ENCODE measurements at places on chromosomes 3 and 15.
A peak's percentile ranks its signal among the peaks of the same experiment; 100 is the strongest.

- DNase-seq, result peak; percentile 80
Observed at GRCh38 chr15:25790000-25790660, 73.0 kb downstream of the ATP10A start.

DNA sequence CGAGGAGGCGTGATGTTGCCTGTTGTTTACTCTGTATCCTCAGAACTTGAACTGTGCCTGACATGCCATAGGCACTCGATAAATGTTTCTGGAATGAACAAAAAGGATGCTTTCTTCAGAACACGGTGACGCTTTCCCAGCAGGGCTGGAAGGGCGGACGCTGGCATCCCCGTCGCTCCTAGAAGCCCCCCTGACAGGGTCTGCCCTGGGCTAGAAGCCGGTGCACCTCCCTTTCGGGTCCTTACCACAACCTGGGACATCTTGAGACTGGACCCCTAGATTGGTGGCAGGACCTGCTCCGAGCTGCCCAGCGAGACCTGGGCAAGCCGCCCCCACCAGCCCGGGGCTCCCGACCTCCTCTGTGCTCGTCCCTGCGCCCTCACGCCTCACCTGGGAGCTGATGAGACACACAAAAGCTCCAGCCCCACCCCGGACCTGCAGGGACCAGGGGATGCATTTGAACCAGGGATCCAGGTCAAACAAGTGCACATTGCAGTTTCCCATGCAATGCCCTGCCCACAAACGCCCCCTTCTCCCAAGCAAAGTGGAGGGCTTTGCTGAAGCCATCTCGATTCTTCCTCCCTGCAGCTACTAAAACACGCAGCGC is 131.2 kb upstream of the MEF2A start:
- no peak for DNase-seq

GRCh38 chr15:67013696-67014095 is 51.7 kb upstream of the SMAD3 start:
- DNase-seq, result no peak

- DNase-seq, result peak; percentile 82
Observed at GRCh38 chr15:60844511-60845174, 365.7 kb upstream of the ICE2 start.

DNA sequence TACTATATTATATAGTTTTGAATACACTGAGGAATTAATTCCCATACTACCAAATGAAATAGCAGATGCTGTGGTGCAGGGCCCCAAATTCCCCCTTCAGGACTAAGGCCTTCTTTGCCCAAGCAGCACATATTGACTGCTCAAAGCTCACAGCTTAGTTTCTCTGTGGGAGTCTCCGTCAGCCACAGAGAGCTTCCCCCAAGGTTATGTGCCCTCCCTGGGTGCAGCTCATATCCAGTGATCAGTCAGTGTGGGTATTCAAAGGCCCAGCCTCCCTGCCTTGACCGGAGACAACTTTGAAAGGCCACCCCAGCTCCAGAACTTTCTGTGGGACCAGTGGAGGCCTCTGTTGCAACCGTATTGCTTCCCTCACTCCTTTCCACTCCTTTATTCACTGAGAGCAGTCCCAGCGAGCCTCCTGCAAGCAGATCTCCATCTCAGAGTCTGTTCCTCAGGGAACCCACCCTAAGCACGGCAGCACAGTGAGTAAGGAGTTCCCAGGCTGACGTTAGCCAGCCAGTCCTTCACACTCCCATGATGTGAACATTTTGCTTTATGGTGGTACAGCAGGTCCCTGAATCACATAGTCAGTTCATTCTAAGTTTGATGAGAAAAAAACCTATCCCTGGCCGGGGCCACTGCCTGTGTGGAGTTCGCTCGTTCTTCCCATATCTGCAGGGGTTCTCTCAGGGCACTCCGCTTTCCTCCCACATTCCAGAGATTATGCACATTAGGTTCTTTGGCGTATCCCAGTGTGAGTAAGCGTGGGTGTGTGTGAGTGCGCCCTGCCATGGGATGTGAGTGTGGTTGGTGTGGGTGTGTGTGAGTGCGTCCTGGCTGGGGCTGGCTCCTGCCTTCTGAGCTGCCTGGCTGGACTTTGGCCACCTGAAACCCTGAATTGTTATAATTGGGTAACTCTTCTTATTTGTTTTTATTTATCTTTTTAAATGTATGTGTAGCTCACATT is 64.4 kb upstream of the PPARG start:
- no peak for DNase-seq

DNA sequence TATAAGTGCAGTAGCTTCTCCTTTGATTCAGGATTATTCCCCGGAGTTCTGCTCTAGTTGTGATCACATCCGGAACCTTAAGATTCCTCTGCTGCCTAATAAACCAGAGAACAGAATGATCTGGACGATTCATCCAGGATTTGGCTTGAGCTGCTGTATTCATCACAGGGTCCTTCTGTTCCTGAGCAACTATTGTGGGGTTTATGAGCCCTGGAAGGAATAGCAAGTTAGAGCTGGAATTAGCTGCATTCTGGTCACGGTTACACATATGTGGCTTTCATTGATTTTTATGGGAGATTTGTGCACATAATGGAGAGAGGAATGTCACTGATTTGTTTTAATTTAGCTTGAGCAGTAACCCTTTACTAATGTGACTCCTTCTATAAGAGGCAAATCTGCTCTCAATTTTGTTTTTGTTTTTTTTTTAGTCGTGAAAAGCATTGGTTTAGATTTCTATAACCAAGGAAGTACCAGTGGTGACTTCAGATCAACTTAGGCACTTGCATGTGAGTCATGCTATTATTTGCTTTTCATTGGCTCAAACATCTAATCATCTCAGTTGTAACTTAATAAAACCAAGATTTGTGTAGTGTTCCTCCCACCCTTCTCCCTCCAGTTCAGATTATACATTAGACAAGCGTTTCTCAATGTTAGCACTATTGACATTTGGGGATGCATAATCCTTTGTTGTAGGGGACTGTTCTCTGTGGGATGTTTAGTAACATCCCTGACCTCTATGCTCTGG is 148.5 kb downstream of the OTOL1 start:
- no peak for DNase-seq

DNA sequence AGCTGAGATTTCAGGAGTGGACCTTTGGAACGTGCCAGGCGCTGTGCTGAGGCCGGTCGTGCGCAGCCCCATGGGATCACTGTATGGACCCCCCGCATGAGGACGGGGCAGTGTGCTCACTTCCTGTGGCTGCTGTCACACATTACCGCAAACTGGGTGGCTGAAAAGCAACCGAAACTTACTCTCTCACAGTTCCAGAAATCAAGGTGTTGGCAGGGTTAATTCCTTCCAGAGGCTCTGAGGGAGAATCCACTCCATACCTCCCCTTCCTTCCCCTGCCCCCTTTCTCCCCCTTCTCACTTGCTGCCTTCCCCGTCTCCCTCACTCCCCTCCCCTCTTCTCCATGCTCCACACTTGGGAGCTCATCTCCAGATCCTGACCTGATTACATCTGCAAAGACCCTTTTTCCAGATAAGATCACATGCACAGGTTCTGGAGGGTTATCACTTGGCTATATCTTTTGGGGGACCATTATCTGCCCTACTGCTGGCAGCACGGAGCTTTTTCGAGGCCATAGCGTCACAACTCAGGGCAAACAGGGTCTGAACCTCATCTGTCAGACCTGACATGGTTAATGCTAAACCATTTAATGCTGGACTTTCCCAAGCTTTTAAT is 41.2 kb downstream of the KLF13 start:
- DNase-seq, result peak; percentile 79

GRCh38 chr15:69758810-69759790 is 306.5 kb downstream of the RPLP1 start:
- peak; percentile 97 for DNase-seq

GRCh38 chr15:69161079-69161877 is 843 bp downstream of the GLCE start:
- DNase-seq, result peak; percentile 46

Measured in activated CD8-positive, alpha-beta T cell treated with anti-CD3 and anti-CD28 coated beads for 36 hours (primary cell).